ENCODE measurements at places on chromosomes 5 and 9. TPM values are rescaled to one million over a fixed set of nuclear protein-coding genes. Genes with fewer than 3 reads are reported as not detected.

GRCh38 chr9:73995836-73996235, 501.3 kb upstream of the RORB start:
- no peak for DNase-seq
- no peaks in the 10 kb centered on the region for H3K4me1 ChIP-seq
- H3K36me3 ChIP-seq, result no peaks in the 10 kb centered on the region
- H3K27me3 ChIP-seq, result no peaks in the 10 kb centered on the region

DNA sequence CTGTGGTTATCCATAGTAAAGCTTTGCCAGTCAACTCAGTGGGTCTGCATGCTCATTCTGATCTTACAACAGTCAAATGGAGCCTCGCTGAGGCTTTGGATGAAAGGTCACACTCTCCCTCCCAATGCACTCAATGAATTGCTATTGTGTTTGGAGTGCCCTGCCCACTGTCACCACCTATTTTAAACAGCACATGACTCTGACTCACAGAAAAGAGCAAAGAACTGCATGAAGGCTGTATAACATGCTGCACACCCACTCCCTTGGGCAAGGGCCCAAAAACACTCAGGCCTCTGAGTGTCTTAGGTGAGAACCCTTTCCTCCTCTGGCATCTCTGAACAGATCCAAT, 118.7 kb upstream of the CCDC112 start:
- no peaks in the 10 kb centered on the region for H3K4me1 ChIP-seq
- H3K27ac ChIP-seq, result no peak overlapping the region
- H3K4me3 ChIP-seq, result no peak overlapping the region
- H3K27me3 ChIP-seq, result peaks cover 3% of the 10 kb centered on the region

DNA sequence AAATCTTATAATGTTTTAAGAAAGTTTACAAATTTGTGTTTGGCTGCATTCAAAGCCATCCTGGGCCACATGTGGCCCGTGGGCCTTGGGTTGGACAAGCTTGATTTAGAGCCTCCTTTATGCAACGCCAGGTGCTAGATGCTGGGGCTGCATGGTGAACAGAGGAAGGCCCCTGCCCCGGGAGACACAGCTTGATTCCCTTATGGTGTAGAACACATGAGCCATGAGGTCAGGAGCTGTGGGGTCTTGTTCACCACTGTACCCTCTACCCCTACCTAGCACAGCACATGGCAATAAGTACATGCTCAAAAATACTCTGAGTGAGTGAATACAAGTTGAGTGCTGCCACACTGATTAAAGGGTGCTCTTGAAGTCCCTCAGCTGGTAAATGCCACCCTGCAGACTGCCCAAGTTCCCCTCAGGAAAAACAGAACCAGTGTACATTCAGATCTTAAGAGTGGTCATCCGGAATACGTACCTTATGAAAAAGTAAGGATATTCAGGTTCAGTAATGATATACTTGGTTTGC, 71.9 kb downstream of the ARRDC3 start:
- H3K27me3 ChIP-seq, result peaks cover 7% of the 10 kb centered on the region
- H3K4me1 ChIP-seq, result peaks cover 56% of the 10 kb centered on the region
- H3K36me3 ChIP-seq, result no peaks in the 10 kb centered on the region
- peak overlapping the region; percentile 78 for H3K4me3 ChIP-seq

The CKMT2 gene
- polyA plus RNA-seq, result not detected

DNA sequence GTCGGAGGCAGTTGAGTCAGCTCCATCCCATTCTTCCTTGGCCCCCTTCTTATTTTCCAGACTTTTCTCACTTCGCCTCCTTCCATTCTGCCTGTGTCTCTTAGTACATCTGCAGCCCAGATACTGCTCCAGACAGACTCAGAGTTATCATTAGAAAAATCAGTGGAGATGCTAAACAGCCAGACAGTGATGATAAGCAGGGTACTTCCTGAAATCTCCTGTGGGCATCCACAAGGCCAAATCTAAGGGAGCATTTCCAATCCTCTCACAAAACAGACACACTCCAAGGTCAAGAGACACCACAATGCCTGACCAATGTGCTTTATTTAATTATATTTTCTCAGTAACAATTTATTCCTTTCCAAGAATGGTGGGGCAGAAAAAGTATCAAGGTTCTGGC, 14.5 kb upstream of the RLN1 start:
- H3K27ac ChIP-seq, result peak overlapping the region; percentile 92

The NFIL3 gene
- 14.1 TPM for polyA plus RNA-seq

DNA sequence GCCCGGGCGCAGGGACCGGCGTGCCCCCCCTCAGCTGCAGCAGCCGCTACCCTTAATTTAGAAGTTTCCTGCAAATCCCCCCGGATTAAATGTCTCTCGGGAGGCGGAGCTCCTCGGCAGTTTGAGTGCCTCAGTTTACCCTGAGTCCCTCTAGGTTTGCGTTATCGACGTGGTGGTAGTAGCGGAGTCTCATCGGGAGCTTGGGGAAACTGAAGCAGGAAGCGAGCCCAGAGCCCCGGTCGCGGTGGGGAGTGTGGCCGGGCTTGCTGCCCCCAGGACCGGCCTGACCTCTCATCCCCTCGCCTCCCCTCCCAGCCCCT, 529 bp upstream of the TPM2 start:
- H3K36me3 ChIP-seq, result no peaks in the 10 kb centered on the region
- peaks cover 19% of the 10 kb centered on the region for H3K4me1 ChIP-seq
- H3K27me3 ChIP-seq, result peaks cover 3% of the 10 kb centered on the region
- H3K27ac ChIP-seq, result no peak overlapping the region
- peak overlapping the region; percentile 74 for H3K4me3 ChIP-seq

GRCh38 chr9:1298046-1298445, 247.9 kb downstream of the DMRT2 start:
- H3K27me3 ChIP-seq, result peaks cover 3% of the 10 kb centered on the region
- peaks cover 3% of the 10 kb centered on the region for H3K36me3 ChIP-seq
- H3K27ac ChIP-seq, result no peak overlapping the region
- no peaks in the 10 kb centered on the region for H3K4me1 ChIP-seq

DNA sequence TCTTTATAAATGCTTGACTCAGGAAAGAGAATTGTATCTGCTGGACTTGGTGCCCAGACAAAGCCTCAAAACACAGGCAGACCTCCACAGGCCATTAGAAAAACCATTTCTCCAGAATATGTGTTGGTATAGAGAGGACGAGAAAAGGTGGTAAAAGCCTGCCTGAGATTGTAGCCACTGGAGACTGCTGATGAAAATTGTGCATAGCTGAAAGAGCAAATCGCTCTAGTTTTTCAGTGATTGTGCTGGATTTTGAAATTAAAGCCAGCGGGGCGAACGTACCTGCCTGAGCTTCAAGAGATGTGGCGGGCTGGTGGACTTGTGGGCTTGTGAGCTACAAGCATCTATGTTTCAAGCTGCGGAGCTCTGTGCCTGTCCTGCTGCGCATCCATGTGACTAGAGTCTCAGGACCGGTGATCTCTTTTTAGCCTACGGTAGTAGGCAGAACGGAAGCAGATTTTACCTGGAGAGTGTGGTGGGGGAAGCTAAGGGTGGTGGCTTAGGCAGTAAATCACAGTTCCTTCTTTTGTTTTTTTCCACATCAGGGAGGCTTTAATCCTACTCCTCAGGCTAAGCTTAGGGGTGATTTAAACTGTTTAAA, 193.6 kb downstream of the SREK1 start:
- no peak overlapping the region for H3K4me3 ChIP-seq
- no peak overlapping the region for H3K27ac ChIP-seq
- peaks cover 5% of the 10 kb centered on the region for H3K27me3 ChIP-seq
- no peak for DNase-seq

- H3K27ac ChIP-seq, result no peak overlapping the region
- peaks cover 1% of the 10 kb centered on the region for H3K27me3 ChIP-seq
- H3K36me3 ChIP-seq, result no peaks in the 10 kb centered on the region
- peaks cover 7% of the 10 kb centered on the region for H3K4me1 ChIP-seq
- DNase-seq, result peak; percentile 28
Observed at GRCh38 chr5:175464074-175464941, 14.1 kb upstream of the SFXN1 start.

The GFI1B gene
- not detected for polyA plus RNA-seq

The GARIN3 gene
- polyA plus RNA-seq, result not detected

GRCh38 chr9:68515326-68516017, 25.2 kb downstream of the TMEM252 start:
- DNase-seq, result no peak
- no peak overlapping the region for H3K27ac ChIP-seq
- no peaks in the 10 kb centered on the region for H3K4me1 ChIP-seq
- peaks cover 2% of the 10 kb centered on the region for H3K27me3 ChIP-seq

- no peak for DNase-seq
- no peak overlapping the region for H3K4me3 ChIP-seq
- peak overlapping the region; percentile 4 for H3K27ac ChIP-seq
- H3K27me3 ChIP-seq, result no peaks in the 10 kb centered on the region
- H3K4me1 ChIP-seq, result peaks cover 21% of the 10 kb centered on the region
- no peaks in the 10 kb centered on the region for H3K36me3 ChIP-seq
Observed at GRCh38 chr9:257957-258356, 43.3 kb downstream of the DOCK8 start.

Data from immature natural killer cell (primary cell).